Naive thymus-derived CD8-positive, alpha-beta T cell (primary cell): ENCODE measurements at places on chromosomes 7 and 10.

DNA sequence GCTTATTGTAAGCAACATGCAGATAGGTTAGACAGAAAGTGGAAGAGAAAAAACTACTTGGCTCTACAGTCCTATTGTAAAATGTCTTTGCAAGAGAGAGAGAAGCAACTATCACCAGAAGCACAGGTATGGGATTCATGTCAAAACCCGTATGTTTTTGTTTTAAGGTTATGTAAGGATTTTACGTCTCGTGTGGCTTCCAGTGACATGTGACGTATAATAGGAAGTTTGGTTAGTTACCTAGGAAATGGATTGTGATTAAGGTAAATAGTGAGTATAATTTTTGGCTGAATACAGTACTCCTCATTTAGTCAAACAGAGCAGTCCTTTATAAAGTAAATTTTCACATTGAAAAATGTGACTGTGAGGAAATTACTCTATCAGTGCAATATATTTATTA, 62.0 kb downstream of the PHF14 start:
- no peak for DNase-seq

DNA sequence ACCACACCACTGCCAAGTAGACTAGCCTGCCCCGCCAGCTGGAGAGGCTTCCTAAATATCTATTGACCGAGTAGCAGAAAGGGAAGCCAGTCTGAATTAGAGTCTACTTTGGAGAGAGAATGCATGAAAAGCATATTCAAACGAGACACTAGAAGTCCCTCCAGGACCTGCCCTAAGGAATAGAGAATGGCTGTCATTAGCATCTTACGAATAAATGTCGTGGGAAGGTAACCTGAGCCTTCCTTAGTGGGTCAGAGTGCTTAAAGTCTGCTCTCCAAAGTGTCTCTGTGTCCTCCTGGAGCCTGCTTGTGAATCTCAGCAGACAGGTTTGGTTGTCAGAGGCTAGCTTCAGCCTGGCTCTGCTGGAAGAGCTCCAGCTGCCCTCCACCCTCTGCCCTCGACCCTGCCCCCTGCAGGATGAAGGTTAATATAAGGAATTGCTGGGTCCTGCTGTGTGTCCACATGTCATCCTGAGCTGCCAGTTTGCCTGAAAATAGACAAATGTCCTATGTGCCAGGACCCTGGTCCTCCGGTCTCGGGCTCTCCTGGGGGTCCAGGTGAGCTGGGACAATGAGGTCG, 33.4 kb downstream of the FAM241B start:
- DNase-seq, result no peak

DNA sequence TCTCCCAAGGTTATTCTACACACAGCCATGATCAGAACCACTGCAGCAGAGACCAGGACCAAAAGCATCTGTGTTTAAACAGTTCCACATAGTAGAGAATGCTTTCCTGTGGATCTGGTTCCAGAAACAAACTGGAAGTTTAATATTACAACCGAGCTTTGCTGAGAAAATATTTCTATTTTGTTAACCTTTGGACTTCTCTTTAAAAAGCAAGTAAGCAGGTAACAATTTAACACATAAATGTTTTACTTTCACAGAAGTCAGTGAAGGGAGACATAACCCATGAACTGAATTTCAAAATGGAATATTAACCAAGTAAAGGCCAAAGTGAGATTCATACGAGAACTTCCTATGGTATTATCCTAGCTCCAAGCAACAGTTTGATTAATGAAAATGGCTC, 98.6 kb upstream of the PHYHIPL start:
- no peak for DNase-seq

- no peak for DNase-seq
Measured at GRCh38 chr7:84291756-84292155, 97.2 kb upstream of the SEMA3A start.

GRCh38 chr7:155530601-155531000, 15.8 kb downstream of the CNPY1 start:
- no peak for DNase-seq

- DNase-seq, result no peak
Measured at GRCh38 chr10:14052931-14053330, 277.8 kb downstream of the FRMD4A start.

DNA sequence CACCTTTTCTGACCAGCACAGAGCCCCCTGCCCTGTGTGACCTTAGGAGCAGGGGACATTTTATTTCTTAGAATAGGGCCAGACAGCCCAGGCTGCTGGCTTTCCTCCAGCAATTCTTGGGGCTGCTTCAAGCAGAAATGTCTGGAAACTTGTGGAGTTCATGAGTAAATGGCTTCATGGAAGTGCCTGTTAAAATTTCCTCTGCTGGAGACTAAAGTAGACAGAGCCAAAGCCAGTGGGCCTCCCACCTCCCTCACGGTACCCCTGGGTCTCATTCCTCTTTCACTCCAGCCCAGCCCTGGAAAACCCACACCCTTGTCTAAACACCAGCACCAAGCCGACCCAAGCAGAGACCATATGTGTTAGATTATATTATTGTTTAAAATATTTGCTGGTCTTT, 505.5 kb upstream of the ZMIZ1 start:
- DNase-seq, result no peak

DNA sequence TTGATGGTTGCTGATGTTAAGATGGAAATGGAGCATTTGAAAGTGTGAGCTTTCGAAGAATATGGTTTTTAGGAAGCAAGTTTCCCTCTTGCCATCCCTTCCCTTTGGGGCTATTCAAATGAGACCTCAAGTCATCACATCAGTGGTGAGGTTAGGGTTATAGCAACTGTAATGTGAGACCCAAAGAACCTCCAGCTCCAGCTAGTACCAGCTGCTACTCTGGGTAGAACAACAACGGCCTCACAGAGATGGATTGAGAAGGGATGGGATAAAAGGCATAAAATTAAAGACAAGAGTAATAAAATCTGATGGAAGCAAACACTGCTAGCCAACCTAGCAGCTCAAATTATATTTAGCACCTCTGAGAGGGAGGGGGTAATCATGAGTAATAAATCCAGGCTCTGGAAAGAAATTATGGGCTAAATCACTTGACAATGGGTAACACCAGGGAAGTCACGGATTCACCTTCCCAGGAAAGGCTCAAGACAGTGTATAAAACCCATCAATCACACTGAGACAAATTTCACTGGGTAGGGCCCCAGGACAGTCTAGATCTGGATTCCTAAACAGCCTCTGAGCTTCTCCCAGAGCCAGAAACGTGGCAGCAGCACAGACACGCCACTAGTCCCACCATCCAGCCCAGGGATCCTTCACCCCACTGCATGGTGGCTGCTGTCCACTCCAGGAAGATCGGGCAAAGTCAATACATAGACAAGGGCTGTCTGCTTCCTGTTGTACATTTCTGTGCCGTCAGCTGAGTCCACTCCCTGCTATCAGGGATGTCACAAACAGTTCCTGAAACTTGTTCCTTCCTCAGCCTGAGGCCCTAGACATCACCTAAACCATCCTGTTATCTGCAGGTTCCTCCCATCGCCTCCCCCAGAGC, 151.1 kb downstream of the GFRA1 start:
- no peak for DNase-seq

DNA sequence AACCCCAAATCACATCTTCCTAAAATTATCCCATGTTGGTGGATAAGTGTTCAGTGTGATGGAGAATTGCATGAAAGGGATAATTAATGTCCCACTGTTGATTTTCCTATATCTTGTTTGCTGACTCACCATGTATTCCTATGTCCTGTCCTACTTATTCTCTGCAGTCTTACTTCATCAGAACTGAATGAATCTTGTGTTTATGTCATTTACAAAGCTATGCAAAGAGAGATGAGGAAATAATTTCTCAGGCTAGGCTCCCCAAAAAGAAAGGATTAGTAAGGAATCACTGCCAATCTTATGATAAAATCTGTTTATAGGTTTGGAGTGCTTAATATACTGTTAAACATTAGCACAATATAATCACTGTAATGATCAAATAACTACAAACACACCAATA, 360.8 kb downstream of the CRPPA start:
- no peak for DNase-seq

DNA sequence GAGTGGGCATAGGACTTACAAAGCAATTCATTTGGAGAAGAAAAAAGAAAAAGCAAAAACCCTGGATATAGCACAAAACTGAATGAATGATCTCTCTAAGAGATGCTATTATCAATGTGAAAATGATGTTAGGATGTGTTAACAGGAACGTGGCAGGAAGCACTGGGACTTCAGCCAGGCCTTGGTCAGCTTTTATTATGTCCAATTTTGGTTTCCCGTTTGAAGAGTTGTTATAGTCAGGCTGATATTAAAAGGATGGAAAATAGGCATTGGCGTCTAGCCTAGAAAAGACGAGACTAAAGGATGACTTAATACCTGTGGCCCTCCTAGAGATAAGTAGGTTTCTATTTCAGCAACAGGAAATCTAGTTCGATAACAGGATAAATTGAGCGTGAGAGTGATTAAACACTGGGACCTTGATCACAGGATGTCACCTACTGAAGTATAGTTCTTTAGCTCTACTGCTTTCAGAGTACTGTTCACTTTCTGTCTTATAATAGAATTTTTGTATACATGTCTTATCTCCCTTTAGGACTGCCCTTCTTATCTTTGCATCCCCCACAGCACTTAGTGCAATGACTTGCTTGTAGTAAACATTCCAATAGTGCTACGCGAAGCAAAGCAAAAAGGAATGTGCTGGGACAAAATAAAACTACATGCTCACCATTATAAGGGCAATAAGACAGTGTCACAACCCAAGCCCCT, 99.8 kb upstream of the AGBL3 start:
- no peak for DNase-seq

GRCh38 chr10:11260170-11260569, 242.5 kb downstream of the CELF2 start:
- no peak for DNase-seq

DNA sequence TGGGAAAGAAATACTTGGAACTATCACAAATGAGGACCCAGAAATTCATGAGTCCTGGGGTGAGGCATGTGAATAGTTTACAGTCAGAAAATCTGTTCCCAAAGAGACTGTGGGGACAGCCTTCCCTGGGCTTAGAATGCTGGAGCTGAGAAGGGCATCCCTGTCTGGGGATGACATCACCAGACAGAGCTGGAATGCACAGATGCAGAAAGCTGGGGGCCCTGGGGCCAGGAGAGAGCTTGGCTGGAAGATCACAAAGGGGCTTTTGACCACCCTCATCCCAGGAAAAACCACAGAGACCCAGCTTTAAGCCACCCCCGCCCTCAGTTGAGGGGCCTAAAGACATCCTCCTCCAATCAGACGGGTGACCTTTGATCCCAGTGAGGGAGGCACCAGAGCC, 264.5 kb downstream of the PLXNA4 start:
- DNase-seq, result no peak

DNA sequence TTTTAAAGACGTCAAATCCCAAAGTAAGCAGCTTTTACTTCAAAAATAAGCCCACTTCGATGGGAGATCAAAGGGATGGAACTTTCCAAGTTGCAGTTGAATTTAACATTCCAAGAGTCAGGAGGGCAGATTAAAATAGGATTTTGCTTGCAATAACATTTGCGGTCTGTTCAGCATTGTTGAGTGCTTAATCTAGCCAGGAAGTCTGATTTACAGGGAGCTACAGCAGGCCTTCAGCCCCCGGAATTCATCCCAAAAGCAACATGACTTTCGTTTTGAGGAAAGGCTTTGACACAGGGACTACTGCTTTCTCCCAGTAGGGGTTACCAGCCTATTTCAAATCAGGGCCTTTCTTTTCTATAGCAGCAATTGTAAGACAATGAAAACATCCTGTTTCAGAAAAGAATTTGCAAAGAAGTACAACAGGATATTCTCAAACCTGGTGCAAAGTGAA, 279.6 kb upstream of the PITRM1 start:
- no peak for DNase-seq
